H1 (cell line): ENCODE measurements at places on chromosomes 1 and 21. TPM values are rescaled to one million over a fixed set of nuclear protein-coding genes. Genes with fewer than 3 reads are reported as not detected.

Gene KRTAP12-2
- total RNA-seq = not detected in 2 replicates

DNA sequence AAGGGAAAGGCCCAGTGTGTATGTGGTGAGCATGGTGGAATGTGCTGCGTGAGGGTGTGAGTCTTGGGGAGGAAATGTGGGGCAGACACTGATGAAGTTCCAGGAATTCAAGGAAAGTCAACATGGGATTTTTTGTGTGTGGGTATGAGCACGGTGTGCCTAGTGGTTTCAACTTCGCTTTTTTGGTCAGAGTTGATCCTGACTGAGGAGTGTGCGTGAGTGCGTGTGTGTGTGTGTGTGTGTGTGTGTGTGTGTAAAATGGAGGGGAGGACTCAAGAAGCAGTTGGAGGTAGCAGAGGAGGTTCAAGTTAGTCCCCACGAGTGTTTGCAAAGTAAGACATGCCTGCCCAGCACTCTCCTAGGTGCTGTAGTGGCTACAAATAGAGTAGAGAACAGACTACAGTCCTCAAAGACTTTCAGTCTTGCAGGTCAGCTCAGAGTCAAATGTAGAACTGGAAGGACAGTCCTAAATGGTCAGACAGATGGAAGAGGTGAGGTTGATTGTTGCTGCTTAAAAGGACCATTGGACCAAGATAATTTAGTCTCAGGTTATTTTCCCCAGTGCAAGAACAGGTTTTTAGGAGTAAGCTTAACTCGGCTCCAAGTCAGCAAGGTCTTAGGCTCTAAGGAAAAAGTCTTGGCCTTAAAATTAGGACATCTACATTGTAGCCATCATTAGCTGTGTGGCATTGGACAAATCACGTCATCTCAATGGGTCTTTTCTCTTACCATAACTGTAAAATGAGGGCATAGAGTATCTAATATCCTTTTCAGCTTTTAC lies 25.0 kb downstream of the SLAMF1 start:
- no peak for DNase-seq

GRCh38 chr1:34625521-34626015 lies 129.3 kb upstream of the GJB5 start:
- no peak for DNase-seq

DNA sequence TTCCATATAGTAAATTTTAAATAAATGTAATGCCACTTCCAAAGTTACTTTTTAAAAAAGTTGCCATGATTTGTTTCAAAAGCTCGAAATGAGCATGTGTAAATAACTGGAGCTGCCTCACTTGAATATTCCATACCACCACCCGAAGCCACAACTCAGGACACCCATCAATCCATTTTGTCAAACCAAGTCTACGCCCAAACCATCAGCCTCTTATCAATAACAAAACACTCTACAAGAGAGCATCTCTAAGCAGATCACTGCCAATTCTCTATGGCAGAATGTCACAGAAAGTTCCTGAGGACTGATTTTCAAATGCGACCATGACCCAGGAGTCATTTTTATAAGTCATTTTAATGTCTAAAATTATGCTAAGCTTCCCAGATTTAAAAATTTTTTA lies 4.5 kb downstream of the HNRNPR start:
- no peak for DNase-seq

DNA sequence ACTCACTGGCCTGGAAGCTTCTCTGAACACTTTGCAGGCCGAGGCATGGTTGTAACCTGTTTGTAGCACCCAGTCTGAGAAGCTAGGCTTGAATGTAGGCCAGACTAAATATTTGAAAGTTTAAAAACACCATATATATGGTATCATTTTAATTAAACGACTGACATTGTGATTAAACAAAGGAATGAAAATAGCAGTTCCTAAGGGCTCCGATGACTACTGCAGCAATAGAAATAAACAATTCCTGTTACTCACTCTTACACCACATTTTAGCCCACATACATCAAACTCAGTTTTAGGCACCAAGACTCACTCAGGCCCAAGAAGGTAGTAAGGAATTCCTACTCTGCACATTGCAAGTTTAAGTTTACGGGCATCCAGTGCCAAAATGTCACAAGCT lies 281.2 kb downstream of the AKT3 start:
- DNase-seq = no peak

- DNase-seq = no peak
Observed at GRCh38 chr1:68293122-68293521, 60.8 kb upstream of the WLS start.
